ENCODE measurements at places on chromosomes 2 and 18. TPM values are rescaled to one million over a fixed set of nuclear protein-coding genes. Genes with fewer than 3 reads are reported as not detected.

DNA sequence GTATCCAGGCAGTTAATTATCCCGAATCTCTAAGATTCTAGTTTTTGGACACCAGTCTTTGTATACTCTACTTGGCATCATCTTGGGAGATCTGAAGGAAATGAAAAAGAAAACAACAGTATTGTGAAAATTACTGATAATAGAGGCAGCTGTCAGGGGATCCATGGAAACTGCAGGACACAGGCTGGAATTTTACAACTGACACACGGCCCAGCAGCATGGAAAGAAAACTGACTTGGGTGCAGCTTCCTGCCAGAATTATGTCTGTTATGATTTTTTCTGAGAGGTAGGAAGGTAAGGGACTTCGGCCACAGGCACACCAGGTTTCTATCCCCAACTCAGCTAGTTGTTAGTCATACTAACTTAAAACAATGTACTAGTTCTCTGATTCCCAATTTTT is 57.7 kb upstream of the ERBB4 start:
- no peaks in the 10 kb centered on the region for H3K4me1 ChIP-seq
- no peaks in the 10 kb centered on the region for H3K27me3 ChIP-seq
- H3K36me3 ChIP-seq = no peaks in the 10 kb centered on the region
- DNase-seq = no peak
- no peak overlapping the region for H3K4me3 ChIP-seq

DNA sequence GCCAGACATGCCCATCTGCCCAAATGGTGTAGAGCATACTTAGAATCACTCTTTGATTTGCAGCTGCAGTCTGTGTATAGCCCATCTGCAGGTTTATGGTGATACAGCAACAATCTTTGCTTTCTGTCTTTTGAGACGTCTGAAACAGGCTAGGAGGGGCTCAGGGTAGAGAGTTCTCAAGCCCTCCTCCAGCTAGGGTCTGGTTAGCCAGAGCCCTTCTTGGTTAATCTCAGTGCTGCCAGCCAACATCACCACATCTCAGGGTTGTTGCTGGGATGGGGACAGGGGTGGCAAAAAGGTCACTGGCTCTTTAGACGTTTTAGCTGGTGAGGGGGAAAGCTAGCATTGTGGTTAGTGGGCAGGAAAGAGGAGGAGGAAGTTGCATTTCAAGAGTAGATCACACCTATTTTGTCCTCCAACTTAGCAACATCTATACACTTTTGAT is 136.6 kb upstream of the ACAA2 start:
- no peak overlapping the region for H3K4me3 ChIP-seq
- no peak for DNase-seq
- H3K4me1 ChIP-seq = no peaks in the 10 kb centered on the region
- H3K27me3 ChIP-seq = no peaks in the 10 kb centered on the region

- DNase-seq = no peak
- H3K4me1 ChIP-seq = no peaks in the 10 kb centered on the region
- no peak overlapping the region for H3K4me3 ChIP-seq
- H3K27ac ChIP-seq = no peak overlapping the region
- no peaks in the 10 kb centered on the region for H3K27me3 ChIP-seq
- H3K36me3 ChIP-seq = no peaks in the 10 kb centered on the region
These were observed 42.3 kb upstream of the FHOD3 start for GRCh38 chr18:36255072-36255698.

The PFN4 gene
- not detected for total RNA-seq

DNA sequence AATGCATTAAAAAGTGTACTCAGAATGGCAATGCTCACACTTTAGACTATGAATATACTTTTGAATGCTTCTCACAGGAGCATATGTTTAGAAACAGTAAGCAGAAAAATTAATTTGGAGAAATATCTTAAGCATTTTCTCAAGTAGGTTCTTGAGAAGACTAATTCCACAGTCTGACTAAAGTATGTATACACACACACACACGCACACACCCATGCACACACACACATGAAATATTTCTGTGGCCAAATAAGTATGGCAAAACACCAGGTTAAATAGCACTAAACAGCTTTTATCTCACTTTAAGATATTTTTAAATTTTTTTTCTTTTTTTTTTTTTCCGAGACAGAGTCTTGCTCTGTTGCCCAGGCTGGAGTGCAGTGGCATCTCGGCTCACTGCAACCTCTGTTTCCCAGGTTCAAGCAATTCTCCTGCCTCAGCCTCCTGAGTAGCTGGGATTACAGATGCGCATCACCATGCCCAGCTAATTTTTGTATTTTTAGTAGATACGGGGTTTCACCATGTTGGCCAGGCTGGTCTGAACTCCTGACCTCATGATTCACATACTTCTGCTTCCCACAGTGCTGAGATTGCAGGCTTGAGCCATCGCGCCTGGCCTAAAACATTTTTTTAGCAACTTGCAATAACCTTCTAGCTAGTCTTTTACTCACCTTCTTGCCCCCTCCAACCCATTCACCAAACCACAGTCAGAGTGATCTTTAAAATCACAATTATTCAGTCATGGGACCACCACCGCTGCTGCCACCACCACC is 67.5 kb upstream of the SCG2 start:
- H3K4me3 ChIP-seq = no peak overlapping the region
- no peaks in the 10 kb centered on the region for H3K36me3 ChIP-seq
- H3K4me1 ChIP-seq = no peaks in the 10 kb centered on the region

The CHN1 gene
- 5.1 TPM for total RNA-seq

The CASP8 gene
- 24.1 TPM for total RNA-seq

- H3K27me3 ChIP-seq = no peaks in the 10 kb centered on the region
- H3K27ac ChIP-seq = no peak overlapping the region
- H3K4me1 ChIP-seq = no peaks in the 10 kb centered on the region
- H3K4me3 ChIP-seq = no peak overlapping the region
- DNase-seq = no peak
These were observed 47.0 kb downstream of the NCKAP5 start for GRCh38 chr2:133521146-133521745.
